ENCODE measurements at places on chromosomes 3 and 15.
A peak's percentile ranks its signal among the peaks of the same experiment; 100 is the strongest.

DNA sequence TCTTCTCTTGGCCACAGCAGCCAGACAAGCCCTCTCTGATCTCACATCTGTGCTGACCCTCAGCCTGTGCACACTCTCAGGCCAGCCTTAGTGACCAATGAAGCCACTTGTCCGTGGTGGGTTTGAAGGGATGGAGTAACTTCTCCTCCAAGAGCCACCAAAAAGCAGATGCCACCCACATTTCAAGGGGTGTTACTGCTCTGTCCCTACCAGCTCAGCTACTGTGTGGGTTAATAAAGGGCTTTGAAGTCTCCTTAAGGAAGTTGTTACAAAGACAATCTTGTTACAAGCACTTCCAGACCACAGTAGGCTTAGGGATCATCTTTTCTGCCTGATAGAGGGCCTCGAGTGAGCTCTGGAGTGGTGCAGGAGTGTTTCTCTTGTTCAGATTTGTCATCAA is 3.3 kb upstream of the CA12 start:
- no peak for DNase-seq

DNA sequence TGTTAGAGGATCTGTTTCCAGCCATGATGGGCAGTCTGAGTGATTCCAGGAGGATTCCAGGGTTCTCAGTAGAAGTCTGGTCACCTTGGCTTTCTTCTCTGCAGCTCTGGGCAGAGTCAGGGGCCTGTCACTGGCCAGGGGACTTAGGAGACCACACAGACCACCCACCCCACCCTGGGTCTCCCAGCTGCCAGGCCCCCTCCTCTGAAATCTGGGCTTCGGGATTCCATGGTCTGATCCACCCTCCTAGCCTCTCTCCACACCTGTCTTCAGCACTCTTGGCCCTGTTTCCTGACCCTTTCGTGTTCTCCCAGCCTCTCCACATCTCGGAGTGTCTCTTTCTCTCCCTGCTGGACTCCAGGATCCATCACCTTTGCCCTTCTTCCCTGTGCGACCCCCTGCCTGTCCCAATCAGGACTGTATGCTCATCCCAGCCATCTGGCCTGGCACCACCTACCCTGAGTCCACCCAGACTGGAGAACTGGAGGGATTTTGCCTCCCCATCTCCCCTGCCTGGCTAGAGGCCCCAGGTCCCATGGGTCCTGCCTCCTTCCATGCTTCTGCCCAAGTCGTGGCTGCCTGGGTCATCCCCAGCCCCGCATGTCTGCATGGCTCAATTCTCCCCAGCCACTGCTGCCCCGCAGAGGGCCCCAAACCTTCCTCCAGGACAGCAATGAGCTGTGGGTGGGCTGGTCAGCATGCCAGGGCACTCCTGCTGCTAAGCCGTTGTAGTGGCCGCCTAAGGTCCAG is 34.3 kb downstream of the GOLGA6L10 start:
- no peak for DNase-seq

DNA sequence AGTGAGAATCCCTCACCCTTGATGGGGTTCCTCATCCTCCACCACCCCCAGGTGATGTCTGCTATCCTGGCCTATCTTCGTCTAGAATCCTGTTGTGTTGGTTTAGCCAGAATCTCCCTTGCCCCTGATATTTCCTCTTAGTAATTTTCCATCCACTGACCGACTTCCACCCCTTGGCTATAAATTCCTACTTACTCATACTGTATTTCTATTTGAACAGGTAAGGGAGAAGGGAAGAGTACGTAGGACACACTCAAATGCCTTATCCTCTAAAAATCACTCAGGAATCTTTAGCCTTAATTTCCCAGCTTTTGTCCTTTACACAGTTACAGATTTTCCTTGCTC is 678 bp upstream of the TFG start:
- no peak for DNase-seq

DNA sequence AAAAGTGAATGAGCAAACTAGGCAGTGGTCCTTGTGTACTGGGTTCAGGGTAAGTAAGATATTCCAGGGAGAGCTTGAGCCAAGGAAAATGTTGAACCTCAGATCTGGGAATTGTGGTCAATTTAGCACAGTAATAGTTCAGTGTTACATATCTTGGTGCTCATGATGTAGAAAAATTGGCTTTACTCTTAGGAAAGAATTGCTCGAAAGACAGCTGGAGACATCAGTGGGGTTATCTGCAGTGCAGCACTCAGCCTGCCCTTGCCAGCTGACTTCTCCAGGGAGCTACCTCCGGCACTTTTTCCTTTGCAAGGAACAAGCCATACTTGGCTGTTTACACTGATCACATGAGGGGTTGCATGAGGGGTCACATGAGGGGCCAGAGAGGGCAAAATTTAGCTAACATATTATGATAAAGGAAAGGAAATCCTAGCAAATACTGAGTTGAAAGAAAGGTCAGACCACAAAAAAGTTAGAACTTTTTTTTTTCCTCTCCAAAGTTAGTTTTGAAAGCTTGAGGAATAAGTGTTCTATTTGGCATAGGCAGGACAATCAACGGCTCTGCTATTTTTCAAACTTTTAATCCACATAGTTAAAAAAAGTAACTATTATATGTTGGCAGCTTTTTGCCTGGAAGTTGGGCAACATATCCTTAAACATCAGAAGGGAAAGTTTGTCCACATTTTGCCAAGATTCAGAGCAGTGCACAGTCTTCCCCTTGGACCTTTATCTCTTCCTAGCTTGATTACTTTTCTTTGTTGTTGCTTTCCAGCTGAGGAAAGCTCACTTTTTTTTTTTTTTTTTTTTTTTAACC is 92.4 kb downstream of the COL6A6 start:
- no peak for DNase-seq

DNA sequence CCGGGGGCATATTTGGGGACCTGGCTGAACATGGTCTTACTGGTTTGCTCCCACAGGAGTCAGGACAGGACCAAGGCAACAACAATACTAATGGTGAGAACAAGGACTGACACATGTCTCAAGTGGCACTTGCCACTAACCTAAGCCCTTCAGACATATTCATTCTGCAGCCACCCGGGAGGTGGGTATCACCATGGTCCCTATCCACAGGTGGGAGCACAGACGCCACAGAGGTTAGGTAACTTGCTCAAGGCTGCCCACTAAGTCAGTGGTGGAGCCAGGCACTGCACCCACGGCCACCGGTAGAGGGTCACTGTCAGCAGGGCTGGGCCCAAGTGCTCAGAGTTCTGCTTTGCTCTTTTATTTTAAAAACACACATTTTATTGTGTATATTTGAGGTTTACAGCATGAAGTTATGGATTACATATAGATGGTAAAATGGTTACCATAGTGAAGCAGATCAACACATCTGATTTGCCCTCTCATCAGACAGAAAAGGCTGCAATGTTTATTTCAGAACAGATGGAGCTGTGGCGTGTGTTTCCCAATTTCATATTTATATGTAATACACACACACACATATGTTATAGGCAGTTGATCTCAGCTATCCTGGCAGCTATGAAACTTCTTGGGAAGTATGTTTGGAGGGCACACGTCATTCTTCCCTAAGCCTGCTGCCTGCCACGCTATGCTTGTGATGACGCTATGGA is 30.0 kb upstream of the SLC41A3 start:
- no peak for DNase-seq

GRCh38 chr3:149009732-149010131 is 18.4 kb downstream of the GYG1 start:
- DNase-seq, result no peak

DNA sequence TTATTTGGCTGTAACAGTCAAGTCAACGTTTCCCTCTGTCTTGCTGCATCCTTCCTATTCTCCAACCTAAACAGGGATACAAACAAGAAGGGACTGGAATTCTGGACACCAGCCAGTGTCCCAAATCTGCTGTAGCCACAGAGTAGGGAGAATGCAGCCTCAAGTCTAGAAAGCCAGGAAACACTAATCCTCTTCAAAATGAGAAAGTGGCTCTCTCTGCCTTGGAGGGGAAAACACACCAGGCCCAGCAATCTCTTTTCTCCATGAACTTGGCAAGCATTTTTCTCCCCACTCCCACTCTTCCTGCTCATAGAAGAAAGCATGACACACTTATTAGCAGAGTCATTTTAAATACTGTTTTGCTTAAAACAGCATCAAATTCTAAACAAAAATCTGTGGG is 781.7 kb downstream of the SQOR start:
- no peak for DNase-seq

GRCh38 chr3:126134219-126134975 is 46.0 kb downstream of the ALDH1L1 start:
- peak; percentile 62 for DNase-seq

DNA sequence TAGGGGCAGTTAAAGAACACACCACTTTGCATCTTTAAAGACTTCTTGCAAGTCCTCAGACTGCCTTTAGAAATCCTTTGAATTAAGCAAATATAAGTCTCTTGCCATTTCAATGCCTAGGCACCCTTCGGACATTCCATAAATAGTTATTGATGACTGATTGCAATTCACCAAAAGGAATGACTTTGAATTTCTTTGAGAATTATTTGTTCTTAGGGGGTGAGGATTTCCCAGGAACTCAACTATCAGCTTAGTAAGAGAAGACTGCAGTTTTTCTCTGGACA is 495 bp upstream of the MYEF2 start:
- no peak for DNase-seq

DNA sequence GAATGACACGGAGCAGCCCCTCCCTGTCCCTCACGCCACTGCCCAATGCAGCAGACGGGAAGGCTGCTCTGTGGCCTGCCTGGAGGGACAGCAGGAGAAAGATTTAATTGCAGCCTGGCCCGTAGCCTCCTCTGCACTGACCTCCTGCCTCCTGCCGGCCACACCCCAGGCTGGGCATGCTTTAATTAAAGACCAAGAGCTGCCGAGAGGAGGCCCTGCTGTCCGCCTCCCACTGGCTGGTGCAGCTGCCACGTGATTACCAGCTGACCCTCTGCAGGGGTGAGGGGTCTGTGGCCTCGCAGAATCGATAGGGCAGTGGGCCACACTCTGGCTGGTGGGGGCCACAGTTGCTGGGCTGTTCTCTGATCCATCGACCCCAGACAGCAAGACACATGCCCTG is 100.2 kb upstream of the PRR23E start:
- DNase-seq, result no peak
